ENCODE measurements at places on chromosomes 3 and 15.

- no peak for DNase-seq
Measured at GRCh38 chr3:184011937-184012889, 5.5 kb downstream of the ABCC5 start.

- no peak for DNase-seq
Measured at GRCh38 chr3:180633722-180634121, 31.8 kb downstream of the TTC14 start.

DNA sequence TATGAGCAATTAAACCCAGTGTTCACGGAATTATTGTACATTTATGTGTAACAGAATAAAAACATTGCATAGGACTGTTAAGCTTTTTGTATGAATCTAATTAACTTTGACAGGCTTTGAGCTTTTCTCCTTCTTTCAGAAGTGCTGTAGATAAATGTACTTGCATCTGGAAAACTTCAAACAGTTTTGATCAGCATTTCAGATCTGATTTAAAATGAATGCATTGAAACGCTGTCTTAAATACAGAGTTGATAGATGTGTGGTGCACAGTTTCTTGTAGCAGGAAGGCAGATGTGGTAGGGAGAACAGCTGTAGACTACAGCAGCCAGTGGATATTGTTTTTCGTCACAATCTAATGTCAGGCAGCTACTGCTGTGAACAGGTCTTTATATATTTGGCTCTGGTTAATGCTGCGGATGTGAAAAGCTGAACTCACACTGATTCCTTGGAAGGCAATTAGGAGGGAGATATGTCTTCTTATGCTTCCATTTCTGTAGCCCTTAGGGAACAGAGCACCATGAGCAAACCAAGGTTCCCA, 193.8 kb upstream of the GOLIM4 start:
- no peak for DNase-seq

DNA sequence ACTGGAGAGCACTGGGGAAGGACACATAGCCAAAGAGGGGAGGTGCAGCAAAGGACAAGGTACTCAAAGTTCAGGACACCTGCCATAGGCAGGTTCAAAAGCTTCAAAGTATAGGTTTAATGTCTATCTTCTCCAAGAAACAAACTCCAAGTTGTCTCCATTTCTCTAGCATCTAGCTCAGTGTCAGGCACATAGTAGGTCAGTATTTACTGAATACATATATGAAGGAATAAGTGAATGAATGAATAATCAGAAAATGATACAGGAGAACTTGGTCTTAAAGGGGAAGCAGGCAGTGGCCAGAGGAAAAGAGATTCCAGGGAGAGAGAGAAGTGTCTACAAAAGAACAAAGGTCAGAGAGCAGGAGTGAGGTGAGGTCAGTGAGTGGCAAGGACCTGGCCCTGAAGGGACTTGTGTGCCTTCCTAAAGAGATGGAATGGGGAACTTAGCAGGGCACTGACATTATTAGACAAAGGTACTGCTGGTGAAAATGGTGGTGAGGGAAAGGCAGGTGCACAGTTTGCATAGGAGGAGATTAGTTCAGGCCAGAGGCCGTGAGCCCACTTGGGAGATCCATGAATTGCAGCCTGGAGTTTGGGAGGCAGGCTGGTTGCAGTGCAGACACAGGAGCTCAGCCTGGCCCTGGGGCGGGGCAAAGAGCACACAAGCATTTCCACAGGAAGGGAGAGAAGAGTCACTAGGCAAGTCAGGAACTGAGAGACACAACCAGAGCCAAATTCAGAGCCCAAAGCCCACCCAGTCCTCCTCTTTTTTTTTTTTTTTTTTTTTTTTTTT, 21.4 kb downstream of the TBC1D2B start:
- DNase-seq = no peak

DNA sequence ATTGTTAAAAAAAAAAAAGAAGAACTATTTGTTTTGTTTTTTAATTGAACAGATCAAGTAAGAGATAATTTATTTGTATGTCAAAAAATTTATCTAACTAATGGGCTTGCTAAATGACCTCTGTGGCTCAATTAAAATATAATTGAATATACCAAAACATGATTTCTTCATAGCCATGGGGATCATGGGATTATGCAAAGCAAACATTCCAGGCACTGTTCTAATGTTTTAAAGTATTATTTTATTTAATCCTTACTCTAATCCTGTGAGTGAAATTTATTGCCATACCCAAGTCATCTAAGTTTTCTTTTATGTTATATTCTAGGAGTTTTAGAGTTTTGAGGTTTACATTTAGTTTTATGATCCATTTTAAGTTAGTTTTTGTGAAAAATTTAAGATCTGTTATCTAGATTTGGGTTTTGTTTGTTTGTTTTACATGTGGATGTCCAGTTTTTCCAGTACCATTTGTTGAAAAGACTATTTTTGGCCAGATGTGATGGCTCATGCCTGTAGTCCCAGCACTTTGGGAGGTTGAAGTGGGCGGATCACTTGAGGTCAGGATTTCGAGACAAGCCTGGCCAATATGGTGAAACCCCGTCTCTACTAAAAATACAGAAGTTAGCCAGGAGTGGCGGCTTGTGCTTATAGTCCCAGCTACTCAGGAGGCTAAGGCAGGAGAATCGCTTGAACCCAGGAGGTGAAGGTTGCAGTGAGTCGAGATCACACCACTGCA, 52.3 kb upstream of the CNOT10 start:
- no peak for DNase-seq

- DNase-seq = no peak
Measured at GRCh38 chr15:79408041-79408440, 24.1 kb upstream of the MINAR1 start.

DNA sequence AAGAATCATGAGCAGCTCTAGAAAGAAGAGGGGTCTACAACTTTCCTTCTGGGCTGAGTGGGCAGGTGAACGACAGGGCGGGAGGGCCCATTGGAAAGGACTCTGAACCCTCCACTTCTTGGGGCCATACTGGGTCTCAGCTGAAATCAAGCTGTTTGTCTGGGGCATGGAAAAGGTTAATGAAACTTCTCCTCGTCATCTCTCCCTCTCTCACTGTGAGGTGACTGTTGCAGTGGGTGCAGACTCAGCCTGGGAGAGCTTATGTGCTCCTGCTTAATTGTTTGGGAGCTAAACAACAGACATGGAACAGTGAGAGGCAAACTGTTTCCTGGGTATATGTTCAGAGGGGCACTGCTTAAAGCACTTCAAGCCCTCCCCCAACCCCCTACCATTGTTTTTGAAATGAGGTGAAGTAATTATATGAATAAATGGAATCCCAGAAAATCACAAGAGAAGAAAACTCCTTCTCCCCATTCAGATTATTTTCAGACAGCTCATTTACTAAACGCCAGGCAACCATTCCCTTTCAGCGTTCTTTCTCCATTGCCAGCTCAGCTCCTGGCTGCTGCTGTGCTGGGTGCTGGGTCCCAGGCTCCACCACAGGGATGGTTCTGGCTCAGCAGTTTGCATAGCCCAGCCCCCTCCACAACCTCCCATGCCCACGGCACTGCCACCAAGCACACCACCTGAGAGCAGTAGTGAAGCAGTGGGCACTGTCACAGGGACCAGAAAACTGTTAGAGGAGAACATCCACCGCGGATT, 444.9 kb upstream of the TBL1XR1 start:
- no peak for DNase-seq

GRCh38 chr15:29685156-29686078, 136.9 kb downstream of the TJP1 start:
- no peak for DNase-seq

GRCh38 chr3:159892171-159892795, 96.4 kb upstream of the IL12A start:
- no peak for DNase-seq

DNA sequence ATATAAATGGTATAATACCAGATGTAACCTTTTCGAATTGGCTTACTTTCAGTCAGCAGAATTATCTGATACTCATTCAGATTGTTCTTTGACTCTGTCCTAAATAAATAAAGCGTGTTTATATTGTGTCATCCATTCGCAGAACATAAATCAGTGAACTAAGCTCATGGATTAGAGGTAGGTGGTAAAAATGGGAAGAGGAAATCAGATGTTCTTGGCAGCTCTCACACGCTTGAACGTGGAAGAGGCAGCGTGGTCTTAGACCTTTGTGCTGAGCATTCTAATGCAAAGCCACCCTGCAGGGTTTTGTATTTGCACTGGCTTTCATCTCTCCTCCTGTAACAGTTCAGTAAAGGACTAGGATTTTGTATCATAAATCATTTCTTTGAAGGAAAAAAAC, 441.4 kb downstream of the GABRG3 start:
- no peak for DNase-seq

- DNase-seq = no peak
Measured at GRCh38 chr3:11434017-11434526, 161.9 kb downstream of the ATG7 start.

GRCh38 chr3:49716169-49716568, 3.3 kb downstream of the AMIGO3 start:
- DNase-seq = no peak

GRCh38 chr3:14137004-14137403, 12.2 kb downstream of the TMEM43 start:
- no peak for DNase-seq

DNA sequence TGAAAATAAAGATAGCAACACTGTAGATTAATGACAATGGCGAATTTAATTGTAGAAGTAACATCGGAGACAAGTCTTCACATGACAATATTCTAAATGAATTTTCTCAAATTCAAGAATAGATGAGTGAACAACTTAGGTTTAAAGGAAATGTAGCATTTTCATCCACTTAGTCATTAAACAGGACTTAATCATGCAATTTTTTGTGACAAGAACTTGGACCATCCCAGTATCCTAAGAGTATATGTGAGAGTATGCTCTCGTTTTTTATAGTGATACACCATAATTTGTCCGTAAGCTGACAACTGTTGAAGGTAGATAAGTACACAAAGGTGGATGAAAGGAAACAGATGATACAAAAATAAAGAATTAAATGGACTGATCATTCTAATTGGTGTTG, 81.5 kb downstream of the DLG1 start:
- no peak for DNase-seq

GRCh38 chr3:107142171-107142570, 235.1 kb upstream of the CCDC54 start:
- DNase-seq = no peak

DNA sequence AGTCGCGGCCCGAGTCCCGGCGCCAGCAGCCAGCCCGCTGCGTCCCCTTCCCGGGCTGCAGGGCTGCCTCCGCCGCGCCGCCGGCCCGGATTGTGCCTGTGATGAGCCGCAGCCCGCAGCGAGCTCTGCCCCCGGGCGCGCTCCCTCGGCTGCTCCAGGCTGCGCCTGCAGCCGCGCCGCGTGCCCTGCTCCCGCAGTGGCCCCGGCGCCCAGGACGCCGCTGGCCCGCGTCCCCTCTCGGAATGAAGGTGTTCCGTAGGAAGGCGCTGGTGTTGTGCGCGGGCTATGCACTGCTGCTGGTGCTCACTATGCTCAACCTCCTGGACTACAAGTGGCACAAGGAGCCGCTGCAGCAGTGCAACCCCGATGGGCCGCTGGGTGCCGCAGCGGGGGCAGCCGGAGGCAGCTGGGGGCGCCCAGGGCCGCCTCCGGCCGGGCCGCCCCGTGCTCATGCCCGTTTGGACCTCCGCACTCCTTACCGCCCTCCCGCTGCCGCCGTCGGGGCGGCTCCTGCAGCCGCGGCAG, 1.2 kb downstream of the CHST2 start:
- DNase-seq = peak; percentile 53

DNA sequence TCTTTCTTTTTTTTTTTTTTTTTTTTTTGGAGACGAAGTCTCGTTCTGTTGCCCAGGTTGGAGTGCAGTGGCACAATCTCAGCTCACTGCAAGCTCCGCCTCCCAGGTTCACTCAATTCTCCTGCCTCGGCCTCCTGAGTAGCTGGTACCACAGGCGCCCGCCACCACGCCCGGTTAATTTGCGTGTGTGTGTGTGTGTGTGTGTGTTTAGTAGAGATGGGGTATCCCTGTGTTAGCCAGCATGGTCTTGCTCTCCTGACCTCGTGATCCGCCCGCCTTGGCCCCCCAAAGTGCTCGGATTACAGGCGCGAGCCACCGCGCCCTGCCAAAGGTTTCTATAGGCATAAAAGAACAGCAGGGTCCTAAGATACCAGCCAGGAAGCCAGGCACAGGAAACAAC, 261.0 kb upstream of the CCDC54 start:
- no peak for DNase-seq

- no peak for DNase-seq
Measured at GRCh38 chr3:114034787-114035545, 21.4 kb downstream of the CCDC191 start.

DNA sequence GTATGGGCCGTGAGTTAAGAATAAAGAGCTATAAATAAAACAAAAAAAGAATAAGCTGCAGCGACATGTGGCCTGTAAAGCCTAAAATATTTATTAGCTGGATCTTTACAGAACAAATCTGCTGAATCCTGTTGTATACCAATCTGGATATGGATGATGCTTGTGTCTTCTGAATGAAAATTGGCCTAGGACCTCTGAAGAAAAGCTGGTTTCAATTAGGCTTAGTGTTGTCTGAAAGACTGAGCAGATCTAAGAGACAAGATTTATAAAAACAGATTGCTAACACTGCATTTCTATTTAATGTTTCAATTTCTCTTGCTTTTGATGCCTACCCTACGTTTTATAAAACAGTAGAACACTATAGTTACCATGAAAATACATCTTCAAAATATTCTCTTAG, 57.9 kb downstream of the ST3GAL6 start:
- DNase-seq = no peak

GRCh38 chr15:75947092-75947491, 43.4 kb downstream of the FBXO22 start:
- no peak for DNase-seq

GRCh38 chr15:95479308-95479707, 851.2 kb upstream of the NR2F2 start:
- DNase-seq = no peak

GRCh38 chr3:94693997-94694640, 631.3 kb downstream of the NSUN3 start:
- no peak for DNase-seq

DNA sequence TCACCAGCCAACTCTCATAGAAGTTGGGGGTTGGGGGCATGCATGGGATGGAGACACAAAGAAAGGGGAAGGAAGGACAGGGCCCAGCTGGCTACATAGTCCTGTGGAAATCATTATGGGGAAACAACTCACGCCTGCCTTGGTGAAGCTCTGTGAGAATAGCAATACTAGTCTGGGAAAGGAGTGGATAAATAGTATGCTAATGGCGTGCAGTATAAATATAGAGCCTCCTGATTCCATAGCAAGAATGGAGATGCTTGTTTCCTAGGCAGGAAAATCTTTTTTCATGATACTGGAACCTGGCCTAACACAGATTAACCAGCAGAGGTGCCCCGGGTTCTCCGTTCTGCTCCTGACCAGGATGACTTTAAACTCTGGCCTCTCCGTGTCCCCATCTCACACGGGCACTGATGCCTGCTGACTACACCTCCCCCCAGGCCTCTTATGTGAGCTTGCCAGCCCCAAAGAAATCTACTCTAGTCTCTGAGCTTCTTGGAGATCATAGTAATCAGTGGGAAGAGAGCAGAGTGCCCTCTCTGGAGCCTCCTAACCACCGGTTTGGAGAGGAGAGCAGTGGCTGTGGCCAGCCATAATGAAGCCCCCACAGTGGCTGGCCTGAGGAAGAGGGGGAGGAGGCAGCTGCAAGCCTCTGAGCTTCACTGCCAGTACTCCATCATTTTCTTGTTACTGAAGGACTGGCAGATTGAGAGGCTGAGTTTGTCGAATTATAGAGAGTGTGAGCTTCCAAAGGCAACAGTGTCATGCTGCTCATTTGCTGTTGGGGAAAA, 355.0 kb upstream of the SEMA6D start:
- DNase-seq = no peak

Data from activated naive CD4-positive, alpha-beta T cell treated with anti-CD3 and anti-CD28 coated beads, Interleukin-2, amount 50 U/mL, for 72 hours (primary cell).